Sciatic nerve (tissue), 2 donors: ENCODE measurements at places on chromosomes 4 and X. TPM values are rescaled to one million over a fixed set of nuclear protein-coding genes. Genes with fewer than 3 reads are reported as not detected.

GRCh38 chrX:145843146-145843904 is 25.7 kb downstream of the SLITRK2 start:
- no peak for DNase-seq

- DNase-seq = no peak
Measured at GRCh38 chr4:76952656-76953582, 3.4 kb downstream of the SEPTIN11 start.

DNA sequence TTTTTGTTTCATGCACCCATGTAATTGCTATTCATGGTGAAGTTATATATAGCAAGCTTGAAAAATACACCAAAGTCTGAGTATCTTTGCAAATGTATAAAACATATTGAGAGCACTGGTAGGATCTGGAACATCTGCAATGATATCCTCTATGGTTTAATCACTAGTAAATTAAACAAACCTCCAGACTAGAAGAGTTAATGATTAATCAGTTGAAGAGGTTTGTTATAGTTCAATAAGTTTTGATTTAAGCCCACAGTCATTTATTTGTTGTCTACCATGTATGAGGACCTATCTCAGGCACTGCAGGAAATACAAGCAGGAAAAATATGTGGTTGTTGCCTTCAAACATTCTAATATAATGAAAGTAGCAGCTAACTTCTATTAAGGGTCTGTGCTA is 16.5 kb downstream of the CYBB start:
- DNase-seq = no peak

DNA sequence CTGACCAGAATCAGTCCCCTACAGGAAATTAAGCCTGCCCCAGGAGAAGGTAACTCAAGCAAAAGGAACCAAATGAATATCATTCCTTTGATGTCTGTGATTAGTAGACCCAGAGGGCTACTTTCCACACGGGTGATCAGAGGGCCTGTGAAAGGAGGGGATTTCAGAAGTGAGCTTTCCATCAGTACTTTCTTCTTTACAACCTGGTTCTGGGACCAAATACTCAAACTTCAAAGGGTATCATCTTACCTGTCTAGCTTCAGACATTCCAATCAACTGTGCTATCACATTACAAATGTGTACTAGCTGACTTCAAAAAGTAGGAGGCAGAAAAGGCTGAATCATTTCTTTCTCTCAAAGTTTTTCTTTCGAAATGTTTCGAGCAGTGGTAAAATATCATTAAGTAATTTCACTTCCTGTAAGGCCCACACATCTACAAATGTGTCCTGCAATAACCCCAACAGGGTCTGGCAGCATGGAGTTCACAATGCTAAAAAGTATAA is 23.9 kb downstream of the ACSL4 start:
- DNase-seq = no peak

- no peak for DNase-seq
Measured at GRCh38 chr4:23685471-23685870, 204.4 kb downstream of the PPARGC1A start.

- DNase-seq = no peak
Measured at GRCh38 chrX:148541584-148541940, 41.1 kb downstream of the AFF2 start.

GRCh38 chr4:61220556-61220955 is 20.4 kb downstream of the ADGRL3 start:
- no peak for DNase-seq

- DNase-seq = no peak
Measured at GRCh38 chr4:138311771-138312535, 69.8 kb upstream of the SLC7A11 start.

DNA sequence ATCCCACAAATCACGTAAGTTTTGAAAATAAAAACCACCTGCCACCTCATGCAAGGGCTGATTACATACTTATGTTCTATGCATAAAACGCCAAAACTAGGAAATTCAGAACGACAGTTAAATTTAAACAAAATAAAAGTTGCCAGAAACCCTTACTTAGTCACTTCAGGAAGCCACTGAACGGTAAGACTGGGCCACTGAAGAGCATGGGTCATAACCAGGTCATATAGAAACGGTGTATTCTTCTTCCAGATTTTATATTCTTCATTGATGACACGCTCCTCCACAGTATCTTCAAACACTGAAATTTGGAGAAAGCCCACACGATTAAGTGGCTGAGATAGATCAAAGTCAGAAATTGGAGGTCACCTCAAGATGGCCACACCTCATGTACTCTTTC is 1.2 kb downstream of the RBBP7 start:
- DNase-seq = no peak

GRCh38 chr4:88382621-88383020 is 4.0 kb downstream of the HERC6 start:
- DNase-seq = no peak

GRCh38 chr4:120616-121015 is 3.7 kb upstream of the ZNF718 start:
- no peak for DNase-seq

- DNase-seq = no peak
Measured at GRCh38 chr4:109303140-109303496, 660 bp upstream of the COL25A1 start.

DNA sequence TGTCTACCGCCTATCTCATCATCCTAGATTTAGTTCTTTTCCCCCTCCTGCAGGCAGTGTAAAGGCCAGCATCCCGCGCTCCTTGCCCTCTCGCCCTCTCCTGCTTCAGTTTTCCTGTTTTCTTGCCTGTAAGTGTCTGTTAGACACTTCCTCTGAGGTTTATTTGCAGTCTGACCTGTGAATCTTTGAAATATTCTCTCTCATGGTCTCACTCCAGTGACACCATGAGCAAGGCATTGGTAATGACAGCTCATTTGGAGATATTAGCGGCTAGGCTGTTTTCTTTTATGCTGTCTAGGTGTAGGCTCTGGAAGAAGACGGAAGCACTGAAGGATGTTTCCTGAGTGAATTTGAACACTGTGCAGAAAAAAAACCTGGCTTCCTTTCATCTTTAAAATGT is 179.6 kb downstream of the KDR start:
- no peak for DNase-seq

- no peak for DNase-seq
Measured at GRCh38 chr4:146059151-146059550, 116.4 kb upstream of the LSM6 start.

DNA sequence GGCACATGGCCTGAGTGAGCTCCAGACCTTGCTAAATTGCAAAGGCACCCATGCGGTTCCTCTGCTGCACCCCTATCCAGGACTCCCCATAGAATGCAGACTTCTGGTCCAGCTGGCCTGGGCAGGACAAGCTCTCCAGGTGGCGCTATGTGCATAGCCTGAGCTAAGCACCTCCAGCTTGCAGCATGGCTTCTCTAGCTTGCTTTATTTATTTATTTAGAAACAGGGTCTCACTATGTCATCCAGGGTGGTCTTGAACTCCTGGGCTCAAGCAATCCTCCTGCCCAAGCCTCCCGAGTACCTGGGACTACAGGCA is 5.5 kb upstream of the WFS1 start:
- DNase-seq = no peak

DNA sequence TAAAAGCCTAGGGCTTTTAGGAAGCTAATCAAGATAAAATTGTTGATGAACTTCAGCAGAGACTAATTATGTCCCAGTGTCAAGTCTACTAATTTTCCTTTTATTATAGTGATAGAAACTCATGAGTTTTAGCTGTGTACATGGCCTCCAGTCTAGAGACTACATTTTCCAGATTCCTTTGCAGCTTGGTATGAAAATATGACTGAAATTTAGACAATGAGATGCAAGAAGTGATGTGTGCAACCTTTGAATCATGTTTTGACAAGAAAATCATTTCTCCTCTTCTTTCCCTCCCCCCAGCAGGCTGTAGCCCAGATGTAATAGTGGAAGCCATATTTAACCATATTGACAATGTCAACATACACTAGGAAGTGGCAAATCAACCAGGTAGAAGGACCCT is 30.3 kb upstream of the IL13RA2 start:
- DNase-seq = no peak

DNA sequence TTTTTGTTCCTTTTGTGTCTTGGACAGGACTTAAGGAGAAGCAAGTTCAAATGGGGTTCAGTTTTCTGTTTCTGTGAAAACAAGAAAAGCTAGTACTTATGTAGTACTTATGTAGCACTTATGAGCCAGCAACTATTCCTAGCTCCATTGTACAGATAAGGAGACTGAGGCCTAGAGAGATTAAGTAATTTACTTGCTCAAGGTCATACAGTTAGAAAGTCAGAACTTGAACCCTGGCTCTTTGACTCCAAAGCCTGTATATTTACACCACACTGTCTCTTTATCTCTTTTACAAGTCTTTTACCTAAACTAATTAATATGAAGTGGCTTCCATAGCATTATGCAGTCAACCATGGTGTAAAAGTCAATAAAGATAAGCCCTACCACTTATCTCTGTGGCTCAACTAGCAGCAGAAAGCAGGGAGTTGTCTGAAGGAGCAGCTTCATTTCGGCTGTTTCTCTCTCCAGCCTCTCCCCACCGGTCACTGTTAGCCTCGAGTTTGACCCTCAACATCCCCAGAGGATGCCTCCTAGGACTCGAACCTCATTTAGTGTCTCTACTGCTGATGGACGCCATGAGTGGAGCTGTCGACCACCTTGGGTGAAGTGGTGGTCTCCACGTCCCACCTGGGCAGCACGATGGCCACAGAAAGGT is 209.9 kb downstream of the SHROOM3 start:
- DNase-seq = no peak

GRCh38 chr4:7506572-7506971 is 71.8 kb upstream of the PSAPL1 start:
- no peak for DNase-seq

- no peak for DNase-seq
Measured at GRCh38 chr4:96753216-96753615, 913.3 kb downstream of the PDHA2 start.

- peak; percentile 69 for DNase-seq
Measured at GRCh38 chr4:56909086-56909894, 1.6 kb downstream of the REST start.

DNA sequence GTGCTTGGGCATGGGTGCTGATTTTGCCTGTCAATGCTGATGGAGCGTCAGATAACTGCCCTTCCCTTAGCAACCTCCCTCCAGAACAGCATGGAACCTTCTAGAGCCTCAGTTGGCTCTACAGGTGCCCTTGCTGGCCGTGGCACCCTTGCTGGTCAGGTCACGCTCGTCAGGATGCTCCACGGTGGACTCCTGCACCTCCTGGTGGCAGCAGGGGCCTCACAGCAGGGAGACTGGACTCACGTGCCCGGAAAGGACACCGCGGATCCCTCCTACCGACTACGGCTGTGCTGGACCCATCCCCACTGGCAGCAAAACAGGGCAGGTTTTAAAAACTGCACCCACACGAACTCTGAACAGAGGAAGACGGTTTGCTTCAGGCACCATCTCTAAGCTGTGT is 82.1 kb upstream of the AFAP1 start:
- DNase-seq = no peak

- DNase-seq = no peak
Measured at GRCh38 chrX:135328421-135329005, 19.2 kb downstream of the ETDC start.

- no peak for DNase-seq
Measured at GRCh38 chr4:103424853-103425252, 226.7 kb upstream of the CENPE start.

- no peak for DNase-seq
Measured at GRCh38 chr4:14646831-14647230, 355.4 kb upstream of the CPEB2 start.

DNA sequence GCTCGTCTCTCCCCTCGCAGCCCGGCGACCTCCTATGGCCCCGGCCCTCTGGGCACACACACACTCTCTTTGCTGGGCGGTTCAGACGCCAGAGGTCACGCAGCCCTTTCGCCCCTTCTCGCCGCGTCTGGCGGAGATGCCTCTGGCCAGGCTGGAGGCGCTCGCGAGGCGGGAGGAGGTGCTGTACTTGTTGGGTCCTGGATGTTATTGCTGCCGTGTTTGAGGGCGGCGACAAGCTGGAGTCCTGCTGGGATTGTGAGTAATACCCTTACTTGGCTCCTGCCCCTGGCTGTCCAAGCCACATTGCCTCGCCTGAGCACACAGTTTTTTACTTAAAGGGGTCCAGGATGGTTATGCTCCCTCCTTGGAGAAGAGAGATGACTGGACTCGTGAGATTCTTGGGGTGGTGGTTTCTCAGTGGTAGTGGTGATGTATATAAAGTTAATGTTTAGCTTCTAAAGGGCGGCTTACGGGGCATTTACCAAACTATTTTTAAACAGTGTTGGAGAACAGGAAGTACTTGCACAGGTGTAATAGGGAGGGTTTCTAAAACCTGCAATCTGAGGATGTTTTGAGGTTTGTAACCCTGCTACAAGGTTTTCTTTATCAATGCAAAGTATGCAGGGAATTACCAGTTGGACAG is 572 bp downstream of the USP53 start:
- peak; percentile 87 for DNase-seq

DNA sequence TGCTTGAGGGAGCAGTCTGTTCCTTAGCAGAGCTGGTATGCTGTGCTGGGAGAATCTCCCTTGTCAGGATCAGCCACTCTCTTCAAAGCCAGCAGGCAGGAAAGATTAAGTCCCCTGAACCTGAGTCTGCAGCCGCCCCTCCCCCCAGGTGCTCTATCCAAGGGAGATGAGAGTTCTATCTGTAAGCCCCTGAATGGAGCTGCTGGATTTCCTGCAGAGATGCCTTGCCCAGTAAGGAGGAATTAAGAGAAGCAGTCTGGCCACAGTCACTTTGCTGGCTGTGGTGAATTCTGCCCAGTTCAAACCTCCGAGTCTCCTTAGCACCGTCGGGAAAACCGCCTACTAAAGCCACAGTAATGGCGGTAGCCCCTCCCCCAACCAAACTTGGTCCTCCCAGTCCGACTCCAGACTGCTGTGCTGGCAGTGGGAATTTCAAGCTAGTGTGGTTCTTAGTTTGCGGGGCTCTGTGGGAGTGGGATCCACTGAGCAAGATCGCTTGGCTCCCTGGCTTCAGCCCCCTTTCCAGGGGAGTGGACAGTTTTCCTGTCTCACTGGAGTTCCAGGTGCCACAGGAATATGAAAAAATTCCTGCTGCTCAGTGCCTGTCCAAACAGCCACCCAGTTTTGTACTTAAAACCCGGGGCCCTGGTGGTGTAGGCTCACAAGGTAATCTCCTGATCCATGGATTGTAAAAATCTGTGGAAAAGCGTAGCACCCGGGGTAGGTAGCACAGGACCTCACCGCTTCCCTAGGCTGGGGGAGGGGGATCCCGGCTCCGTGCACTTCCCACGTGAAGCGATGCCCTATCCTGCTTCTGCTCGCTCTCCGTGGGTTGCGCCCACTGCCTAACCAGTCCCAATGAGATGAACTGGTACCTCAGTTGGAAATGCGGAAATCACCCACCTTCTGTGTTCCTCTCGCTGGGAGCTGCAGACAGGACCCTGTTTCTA is 38.0 kb downstream of the RAB28 start:
- DNase-seq = no peak

GRCh38 chrX:54089191-54089590 is 44.9 kb upstream of the PHF8 start:
- no peak for DNase-seq

GRCh38 chr4:2835978-2836377 is 7.7 kb upstream of the ADD1 start:
- DNase-seq = no peak

BBS12 gene
- total RNA-seq = 4.2 TPM

CFAP47 gene
- 0.18 TPM for total RNA-seq

TEX13D gene
- not detected for total RNA-seq

ADGRG4 gene
- total RNA-seq = 0.18 TPM

SLC35A2 gene
- total RNA-seq = 19.2 TPM

LRRC66 gene
- 1.7 TPM for total RNA-seq

HHIP gene
- 7.8 TPM for total RNA-seq

POU3F4 gene
- not detected for total RNA-seq

CWH43 gene
- total RNA-seq = not detected

ASB5 gene
- 0.09 TPM for total RNA-seq

GPR173 gene
- 13.2 TPM for total RNA-seq

NSUN7 gene
- total RNA-seq = 1.2 TPM
